ENCODE measurements at places on chromosomes 3 and 15.

DNA sequence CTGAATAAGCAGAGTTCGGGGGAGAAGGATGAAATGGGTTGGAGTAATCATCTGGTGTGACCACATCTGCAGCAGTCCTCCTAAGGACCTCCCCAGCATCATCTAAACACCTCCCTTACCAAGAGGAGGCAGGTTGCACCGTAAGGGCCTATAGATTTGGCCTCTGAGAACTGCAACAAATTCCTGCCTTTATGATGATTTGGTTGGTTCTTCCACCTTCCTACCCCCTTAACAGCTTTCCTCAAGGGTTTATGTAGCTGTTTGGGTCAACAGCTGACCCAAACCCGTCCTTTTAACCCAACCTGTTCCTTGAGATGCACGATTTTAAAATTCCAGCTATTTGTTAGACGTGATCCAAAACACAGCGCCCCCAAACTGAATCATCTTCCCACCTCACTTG is 58.2 kb downstream of the AAGAB start:
- no peak for DNase-seq

GRCh38 chr3:38648024-38648658 is 1.3 kb downstream of the SCN5A start:
- DNase-seq: no peak

GRCh38 chr15:78923015-78923414 is 21.8 kb downstream of the CTSH start:
- DNase-seq: no peak

DNA sequence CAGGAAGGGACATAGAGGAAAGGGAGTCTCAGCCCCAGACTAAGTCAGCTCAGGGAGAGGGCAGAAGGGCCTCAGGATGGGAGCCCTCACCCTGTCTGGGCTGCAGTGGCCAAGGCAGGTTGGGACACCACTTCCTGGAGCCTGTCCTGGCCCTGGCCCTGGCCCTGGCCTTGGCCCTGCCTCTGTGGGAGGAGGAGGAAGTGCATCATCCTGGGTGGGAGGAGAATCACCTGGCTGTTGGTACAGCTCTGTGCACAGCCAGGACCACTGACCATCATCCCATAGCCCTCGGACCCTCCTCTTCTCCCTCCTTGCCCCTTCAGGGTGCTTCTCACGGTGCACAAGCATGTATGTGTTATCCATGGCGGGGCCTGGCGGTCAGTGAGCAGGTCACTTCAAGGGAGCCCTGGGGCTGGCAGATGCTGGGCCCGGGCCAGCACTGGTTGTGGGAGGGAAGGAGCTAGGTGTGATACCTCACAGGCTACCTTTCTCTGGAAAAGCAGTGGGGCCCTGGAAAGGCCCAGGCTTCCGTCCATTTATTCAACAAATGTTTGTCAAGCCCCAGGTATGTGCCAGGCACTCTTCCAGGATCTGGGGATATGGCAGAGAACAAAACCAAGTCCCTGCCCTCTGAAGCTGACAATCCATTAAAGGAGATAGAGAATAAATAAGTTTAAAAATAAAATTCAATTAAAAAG is 8.2 kb upstream of the APEH start:
- DNase-seq: no peak

DNA sequence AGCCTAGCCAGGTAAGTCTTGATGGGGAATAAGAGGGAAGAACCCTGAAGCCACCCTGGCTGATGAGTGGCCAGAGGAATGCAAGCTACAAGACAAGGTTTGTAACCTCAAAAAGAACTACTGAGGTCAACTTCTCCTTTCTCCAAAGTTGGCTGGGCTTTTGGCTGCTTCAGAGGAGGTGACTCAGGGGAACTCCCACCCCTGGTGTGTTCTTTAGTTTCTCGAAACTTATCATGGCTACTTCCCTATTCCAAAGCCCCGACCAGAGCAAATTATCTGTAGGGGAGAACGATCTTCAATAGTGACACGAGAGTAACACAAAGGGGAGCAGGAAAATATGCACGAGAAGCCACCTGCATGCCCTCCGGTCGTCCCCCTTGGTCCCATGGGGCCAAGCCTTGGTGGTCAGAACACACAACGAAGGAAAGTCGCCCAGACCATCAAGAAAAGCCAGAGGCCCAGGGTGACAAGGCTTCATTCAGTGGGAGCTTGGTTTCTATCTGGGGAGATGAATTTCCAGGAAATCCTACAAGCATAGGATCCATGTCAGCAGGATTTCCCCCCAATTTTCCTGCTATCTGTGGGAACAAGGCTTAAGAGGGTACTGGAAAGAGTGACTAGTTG is 6.5 kb upstream of the BCL2A1 start:
- peak; percentile 33 for DNase-seq

DNA sequence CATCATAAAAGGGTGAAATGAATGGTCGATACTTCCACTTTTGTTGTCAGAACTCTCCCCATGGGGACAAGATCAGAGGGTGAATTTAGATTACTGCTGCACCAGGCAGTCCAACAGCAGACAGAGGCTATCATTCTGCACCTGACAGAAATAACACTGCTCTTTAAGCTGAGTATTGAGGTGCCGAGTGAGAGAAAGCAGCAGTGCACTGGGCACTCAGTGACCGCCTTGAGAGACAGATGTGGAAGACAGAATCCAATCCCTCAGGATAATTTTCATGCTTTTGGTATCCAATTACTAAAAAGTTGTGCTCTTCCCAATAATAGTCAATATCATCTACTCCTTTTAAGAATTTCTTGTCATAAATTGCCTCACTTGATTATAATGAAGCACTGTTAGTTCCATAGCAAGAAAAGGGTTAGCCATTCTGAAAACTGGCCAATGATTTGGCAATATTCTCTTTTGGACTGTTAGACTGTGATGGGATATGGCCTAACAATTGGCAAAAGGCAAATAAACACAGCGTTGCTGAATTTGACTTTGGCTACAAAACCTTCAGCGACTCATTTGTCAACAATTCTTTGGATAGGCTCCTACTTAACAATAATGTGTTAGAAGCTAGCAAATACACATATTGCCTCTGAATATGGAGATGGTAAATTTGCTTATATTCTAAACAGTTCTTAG is 5.5 kb downstream of the FGF7 start:
- no peak for DNase-seq
